Diencephalon (tissue), 1 donor: ENCODE measurements at places on chromosomes 13 and 19. TPM values are rescaled to one million over a fixed set of nuclear protein-coding genes. Genes with fewer than 3 reads are reported as not detected.

Gene FOXA3
- total RNA-seq: not detected

Gene TEX101
- not detected for total RNA-seq

Gene TEX26
- 3.2 TPM for total RNA-seq

Gene ATP8A2
- total RNA-seq: 77.0 TPM

Gene ABHD17A
- total RNA-seq: 48.4 TPM

Gene C19orf38
- total RNA-seq: 1.2 TPM

Gene C5AR2
- 0.46 TPM for total RNA-seq

Gene RXFP2
- 0.69 TPM for total RNA-seq

Gene SLC10A2
- total RNA-seq: not detected

Gene SUGP2
- 97.3 TPM for total RNA-seq

Gene KIR3DL1
- total RNA-seq: not detected

Gene ZNF600
- total RNA-seq: 1.2 TPM

Gene NMRK2
- not detected for total RNA-seq

Gene ADGRE2
- under 0.01 TPM for total RNA-seq

Gene ZNF208
- 11.8 TPM for total RNA-seq

Gene SPRY2
- 36.2 TPM for total RNA-seq

Gene MYBPC2
- 0.92 TPM for total RNA-seq

Gene ZNF829
- total RNA-seq: 8.3 TPM

Gene SHANK1
- total RNA-seq: 23.3 TPM

Gene ZFP28
- total RNA-seq: 32.5 TPM

Gene CKAP2
- total RNA-seq: 36.2 TPM

Gene FXYD3
- total RNA-seq: not detected

Gene TDRD12
- 3.2 TPM for total RNA-seq

Gene NLRP12
- total RNA-seq: 0.23 TPM

Gene VSTM1
- total RNA-seq: 0.23 TPM

Gene ZSCAN4
- not detected for total RNA-seq

Gene EFNB2
- 24.9 TPM for total RNA-seq

Gene SLC25A41
- total RNA-seq: 0.69 TPM

Gene PSG5
- not detected for total RNA-seq

Gene RNF113B
- not detected for total RNA-seq

Gene DKKL1
- 1.6 TPM for total RNA-seq

Gene CYP4F12
- 0.69 TPM for total RNA-seq

Gene ZNF546
- total RNA-seq: 16.1 TPM

Gene KLK3
- total RNA-seq: not detected

Gene AKAP8
- 11.8 TPM for total RNA-seq

Gene CALR3
- not detected for total RNA-seq

Gene LENG1
- 5.3 TPM for total RNA-seq

Gene AMER2
- 99.9 TPM for total RNA-seq

Gene COL5A3
- total RNA-seq: 1.2 TPM
